Non-pigmented ciliary epithelial cell (primary cell): ENCODE measurements at places on chromosomes 7 and 10.

DNA sequence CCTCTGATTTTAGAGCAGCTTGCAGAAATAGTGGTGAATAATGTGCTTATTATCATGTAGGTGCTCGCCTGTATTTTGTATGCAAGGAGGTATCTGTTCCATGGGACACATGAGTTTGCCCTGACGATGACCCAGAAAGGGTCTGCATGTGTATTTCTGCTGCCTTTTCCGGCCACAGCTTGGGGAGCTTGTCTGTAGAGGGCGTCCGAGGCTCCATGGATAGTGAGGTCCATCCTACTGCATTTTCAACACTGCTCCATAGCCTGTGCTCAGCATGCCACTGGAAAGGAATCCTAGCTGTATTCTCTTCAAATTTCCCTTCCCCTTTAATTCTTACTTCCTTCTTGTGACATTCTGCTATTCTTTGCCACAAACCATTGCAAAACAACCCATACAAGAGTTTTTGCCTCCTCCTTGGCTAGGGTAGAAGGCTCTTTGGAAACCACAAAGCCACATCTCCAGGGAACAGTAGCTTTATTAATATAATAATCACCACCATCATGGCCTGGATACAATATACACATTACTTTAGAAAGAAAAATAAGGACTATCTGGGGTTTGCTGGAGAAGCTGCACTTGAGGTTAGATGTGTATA lies 127.7 kb downstream of the DYNC1I1 start:
- DNase-seq: no peak

GRCh38 chr7:82481499-82482097 lies 38.0 kb upstream of the CACNA2D1 start:
- DNase-seq: no peak

- DNase-seq: no peak
Observed at GRCh38 chr10:88592381-88592780, 5.8 kb downstream of the LIPJ start.

DNA sequence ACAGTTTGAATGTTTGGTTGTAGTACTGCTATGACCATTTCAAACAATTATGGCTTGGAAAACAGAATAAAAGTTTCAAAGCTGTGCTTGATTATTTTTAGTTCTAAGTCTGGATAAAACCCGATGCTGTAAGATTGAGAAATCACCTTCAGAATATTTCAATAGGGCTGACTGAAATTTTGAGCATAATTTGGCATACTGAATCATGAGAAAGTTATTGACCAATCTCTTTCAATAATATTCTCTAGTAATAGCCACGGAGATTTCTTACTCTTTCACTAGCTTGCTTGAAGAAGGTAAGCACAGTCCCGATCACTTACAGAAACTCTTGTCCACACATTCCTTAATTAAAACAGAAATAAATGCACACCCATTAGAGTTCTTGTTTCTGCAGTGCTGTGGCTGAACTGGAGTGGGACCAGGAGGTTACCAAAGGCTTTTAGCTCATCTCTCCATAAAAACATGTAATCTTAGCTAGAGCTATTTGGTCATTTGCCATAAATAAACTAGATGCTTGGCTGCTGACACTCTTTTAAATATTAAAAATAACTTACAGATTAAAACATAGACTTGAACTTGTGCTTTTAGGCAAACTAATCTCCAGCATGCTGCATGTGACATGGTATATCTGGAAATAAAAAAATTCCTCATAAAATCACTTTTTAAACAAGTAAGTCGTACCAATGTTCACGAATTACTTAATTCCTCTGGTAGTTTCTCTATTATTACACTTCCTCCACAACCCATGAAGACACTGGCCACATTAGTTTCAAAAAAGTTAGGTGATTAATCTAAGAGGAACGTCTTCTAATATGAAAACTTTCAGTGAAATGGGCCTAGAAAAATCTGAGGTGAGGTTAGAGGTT lies 97.8 kb downstream of the AGMO start:
- DNase-seq: no peak

GRCh38 chr10:11605807-11606408 lies 5.5 kb downstream of the USP6NL start:
- DNase-seq: no peak

DNA sequence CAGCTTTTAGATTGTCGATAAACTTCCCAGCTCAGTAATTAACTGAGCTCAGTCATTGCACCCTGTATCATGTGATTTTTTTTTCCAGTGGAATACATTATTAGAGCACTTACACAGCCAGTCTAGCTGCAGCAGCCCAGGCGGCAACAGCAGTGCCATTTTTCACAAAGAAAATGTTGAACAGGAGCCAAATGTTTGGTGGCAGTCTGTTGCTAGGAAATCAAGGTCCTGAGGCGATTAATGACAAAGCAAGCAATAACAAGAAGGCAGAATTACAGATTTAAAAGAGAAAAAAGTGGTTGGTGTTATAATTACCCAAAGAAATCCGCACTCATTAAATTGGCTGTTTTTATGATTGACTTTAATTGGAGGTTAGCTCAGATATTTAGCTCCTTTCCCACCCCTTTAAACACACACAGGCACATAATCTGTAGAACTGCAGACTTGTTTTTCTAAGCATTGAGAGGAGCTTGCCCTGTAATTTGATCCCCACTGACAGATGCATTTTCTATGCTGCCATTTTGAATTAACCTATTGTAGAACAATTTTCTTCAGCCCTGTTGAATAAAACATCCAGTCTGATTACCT lies 267.4 kb downstream of the ADK start:
- DNase-seq: no peak

- DNase-seq: no peak
Observed at GRCh38 chr7:73828107-73828803, 2.5 kb upstream of the CLDN4 start.

DNA sequence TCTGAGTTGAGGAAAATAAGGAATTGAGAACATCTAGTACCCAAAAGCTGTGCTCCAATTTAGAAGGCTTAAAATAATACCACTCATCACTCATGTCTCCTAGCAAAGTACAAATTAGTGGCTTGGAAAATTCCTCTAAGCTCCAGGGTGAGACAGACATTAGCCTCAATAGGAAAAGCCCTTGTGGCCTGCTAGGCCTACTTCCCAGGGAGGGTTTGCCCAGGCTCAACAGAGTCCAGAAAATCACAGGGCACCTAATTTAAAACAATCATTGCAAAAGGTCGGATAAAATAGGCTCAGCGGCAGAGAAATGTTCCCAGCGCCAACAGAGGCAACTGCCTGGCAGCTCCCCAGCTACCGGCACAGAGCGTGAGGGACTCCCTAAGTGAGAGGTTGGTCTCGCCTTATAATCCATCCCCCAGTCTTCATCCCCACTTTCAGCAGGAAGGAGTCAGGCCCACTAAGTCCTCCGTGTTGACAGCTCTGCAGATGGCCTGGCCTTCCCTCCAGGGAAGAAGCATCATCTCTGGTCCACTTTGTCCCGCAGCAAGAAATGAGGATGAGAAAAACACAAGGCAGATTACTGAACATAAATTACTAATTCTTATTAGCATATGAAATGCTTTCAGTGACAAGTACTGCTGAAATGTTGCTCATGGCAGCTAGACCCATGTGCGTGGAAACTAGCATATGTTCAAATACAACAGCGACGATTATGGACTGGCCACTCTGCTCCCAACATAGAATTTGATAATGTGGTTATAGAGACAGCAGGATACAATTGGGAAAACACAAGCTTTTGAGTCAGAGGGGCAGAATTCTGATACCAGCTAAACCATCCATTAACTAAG lies 1177.7 kb upstream of the AUTS2 start:
- DNase-seq: no peak

- DNase-seq: no peak
Observed at GRCh38 chr7:79529214-79529880, 75.9 kb upstream of the MAGI2 start.

DNA sequence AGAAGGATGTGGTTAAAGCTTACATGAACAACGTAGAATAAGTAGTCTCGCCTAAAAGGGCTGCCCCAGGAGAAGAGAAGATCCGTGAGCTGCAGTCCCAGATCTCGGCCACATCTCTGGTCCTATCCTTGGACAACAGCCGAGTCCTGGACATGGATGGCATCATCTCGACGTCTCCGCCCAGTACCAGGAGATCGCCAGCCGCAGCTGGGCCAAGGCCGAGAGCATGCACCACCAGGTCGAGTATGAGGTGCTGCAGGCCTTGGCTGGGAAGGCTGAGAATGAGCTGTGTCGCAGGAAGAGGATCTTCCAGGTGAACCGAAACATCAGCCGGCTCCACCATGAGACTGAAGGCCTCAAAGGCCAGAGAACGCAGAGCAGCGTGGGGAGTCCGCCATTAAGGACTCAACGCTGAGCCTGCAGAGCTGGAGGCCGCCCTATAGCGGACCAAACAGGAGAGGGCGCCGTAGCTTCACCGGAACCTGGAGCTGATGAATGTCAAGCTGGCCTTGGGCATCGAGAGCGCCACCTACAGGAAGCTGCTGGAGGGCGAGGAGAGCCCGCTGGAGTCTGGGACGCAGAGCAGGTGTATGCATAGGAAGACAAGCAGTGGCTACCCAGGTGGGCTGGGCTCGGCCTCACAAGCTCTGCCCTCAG lies 22.2 kb downstream of the LIPK start:
- no peak for DNase-seq

DNA sequence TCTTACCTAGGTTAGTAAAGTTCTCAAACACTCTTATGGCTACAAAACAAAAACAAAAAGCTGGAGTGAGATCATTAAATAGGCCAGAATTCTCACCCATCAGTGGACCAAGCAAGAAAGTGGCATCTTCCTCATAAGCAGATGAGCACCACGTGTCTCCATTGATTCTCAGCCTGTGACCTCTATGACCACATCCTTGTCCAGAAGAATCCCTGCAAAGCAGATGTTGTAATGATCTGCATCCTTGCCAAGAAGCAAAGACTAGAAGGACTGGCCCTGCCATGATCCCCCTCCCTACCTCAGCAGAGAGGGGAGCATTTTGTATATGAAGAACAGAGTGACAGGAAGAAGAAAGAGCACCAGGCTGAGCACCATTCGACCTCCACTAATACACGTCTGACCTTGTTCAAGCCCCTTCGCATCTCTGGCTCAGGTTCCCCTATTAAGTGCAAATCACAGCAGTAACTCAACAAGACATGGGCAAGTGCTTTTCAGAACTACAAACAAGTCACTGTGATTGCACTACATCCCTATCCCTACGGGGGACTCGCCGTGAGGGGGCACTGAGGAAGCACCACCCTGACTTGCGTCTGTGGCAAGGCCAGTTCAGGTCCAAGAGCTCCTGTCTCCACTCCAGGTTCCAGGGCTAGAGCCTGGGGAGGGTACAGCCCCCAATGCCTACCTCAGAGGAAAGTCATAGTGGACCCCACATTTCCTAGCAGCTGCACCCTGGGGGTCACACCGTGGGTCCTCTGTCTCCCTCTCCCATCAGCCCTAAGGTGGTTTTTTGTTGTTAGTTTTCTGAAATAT lies 22.2 kb upstream of the RASSF4 start:
- no peak for DNase-seq

GRCh38 chr7:150373049-150373801 lies 4.6 kb downstream of the REPIN1 start:
- no peak for DNase-seq

DNA sequence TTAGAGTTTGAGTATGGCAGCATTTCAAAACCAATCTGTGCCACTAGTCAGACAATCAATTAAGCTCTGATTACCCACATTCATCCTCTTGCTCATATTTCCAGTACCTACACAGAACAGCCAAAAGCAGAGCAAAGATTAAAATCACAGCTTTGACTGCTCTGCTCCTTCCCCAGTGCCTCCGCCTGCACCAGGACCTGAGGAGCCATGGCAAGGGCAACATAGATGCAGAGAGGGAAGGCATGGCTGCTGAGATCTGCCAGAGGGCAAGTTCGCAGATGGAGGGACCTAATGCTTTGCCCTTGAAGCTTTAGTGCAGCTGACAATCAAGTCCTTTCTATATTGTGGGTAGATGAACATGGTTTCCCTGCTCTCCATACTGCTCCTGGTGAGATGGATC lies 148.1 kb downstream of the HTR7 start:
- DNase-seq: no peak
